Stimulated activated naive CD4-positive, alpha-beta T cell (primary cell): ENCODE measurements at places on chromosomes 12 and 14.

DNA sequence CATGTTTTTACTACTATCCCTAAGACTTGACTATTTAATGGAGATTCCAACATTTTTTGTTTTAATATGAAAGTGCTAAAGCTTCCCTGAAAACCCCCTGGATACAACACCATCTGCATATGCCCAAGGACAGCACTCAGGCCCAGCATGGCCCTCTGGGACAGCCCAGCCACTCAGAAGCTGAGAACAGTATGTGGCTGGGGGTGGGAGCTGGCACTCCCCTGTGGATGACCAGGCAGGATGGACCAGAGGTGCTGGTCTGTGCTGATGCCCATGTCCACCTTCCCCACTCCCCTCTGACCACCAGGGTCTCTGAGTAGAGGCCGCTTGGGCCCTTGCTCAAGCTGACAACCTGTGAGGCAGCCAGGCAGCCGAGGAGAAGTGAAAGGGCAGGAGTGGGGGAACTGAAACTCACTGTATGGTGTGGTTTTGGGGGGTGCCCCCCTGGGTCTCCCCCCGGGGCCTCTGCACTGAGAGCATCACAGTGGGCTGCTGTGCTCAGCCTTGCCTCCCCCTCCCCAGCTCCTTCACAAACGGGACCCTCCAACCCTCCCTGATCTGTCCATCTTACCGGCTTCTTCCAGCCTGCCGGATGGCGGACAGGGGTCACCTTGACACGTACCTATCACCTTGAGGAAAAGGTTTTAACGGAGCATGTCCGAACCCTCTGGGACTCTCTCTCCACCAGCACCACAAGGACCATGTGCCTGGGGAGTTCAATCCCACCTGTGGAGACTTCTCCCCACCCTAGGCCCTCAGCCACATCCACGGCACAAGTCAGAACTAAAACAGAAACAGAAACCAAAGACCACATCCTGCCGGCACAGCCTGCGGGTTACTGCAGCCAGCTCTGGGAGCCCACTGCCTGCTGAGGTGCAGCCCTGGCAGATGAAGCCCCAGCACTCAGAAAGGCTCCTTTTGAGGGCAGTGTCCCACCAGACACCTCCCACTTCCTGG, at the start of gene TMEM229B:
TSS of gene TMEM229B (minus strand) at position 785 of the 957 bp plus-strand sequence. CDS start 14,798 bp downstream, outside the sequence.
- peak; percentile 46 for DNase-seq

GRCh38 chr12:109113661-109114321, 2.6 kb upstream of the ACACB start:
- no peak for DNase-seq

GRCh38 chr14:91891721-91892220, 24.4 kb upstream of the TC2N start:
- DNase-seq, result no peak

DNA sequence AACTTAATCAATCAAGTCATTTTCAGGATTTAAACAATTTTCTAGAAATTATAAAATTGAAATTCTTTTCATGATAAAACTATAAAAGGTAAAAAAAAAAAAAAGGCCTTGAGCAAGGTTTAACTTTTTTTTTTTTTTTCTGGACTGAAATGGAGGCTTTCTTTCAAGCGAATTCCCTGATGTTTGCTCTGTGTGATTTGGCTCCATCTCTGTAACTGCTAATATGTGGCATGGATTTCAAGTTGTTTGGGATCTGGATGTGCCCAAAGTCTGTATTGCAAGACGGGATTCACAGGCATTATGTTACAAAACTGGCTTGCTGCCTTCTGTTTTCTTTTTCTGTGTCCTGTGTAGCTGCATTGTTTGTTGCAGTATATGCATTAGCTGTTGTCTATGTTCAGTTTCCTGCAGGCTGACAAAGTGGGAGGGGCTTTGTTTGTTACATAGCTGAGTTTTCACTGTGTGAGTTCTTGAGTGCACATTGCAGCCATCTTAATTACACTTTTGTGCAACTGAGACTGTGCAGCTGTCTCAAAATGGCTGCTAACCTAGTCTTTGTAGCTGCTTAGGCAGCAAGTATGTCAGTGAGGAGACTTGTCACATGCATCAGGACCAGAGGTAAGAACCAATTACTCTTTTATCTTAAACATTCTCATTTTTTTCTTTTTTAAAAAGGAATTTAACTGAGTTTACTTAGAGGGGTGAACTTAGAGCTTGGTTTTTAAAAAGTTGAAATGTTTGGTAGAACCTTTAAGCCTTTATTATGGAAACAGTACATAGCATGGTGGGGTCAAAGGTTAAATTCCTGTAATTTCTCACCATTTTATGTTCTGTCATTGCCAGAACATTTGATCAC, 19.5 kb downstream of the ATF7IP start:
- DNase-seq, result peak; percentile 81

DNA sequence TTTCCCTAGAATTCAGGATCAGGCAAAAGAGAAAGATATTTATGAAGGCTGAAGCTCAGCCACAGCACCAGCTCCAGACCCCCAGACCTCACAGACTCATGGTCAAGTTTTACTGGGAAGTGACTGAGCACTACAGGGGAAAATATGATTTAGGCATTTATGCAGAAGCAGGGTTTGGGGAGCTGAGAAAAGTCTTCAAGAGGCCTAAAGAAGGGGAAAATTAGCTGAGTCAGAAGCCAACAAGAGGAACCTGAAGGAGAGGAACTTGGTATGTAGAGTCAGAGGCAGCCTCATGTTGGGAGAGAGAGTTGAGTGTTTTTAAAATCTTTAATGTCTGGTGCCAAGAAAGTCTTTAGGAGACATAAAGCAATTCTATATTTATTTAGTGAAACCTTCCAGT, 63.0 kb downstream of the FOS start:
- DNase-seq, result no peak

DNA sequence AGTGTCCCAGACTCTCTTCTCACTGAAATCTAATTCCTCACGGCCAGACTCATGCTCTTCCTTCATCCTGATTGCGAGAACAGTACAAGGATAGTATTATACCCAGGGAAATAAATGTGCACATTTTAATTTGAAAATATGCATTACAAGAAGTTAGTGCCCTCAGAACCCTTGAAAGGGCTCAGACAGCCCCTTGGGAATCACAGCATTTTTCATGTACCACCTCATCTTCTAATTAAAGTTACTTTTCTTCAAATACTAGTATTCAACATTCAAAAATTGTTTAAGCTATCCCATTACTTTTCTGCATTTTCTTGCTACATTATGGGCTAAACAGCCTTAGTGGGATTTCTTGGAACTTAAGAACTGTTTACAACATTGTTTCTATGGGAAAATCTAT, 1.7 kb upstream of the APPL2 start:
- DNase-seq, result no peak

GRCh38 chr14:55500219-55500701, 59.8 kb upstream of the TBPL2 start:
- no peak for DNase-seq

DNA sequence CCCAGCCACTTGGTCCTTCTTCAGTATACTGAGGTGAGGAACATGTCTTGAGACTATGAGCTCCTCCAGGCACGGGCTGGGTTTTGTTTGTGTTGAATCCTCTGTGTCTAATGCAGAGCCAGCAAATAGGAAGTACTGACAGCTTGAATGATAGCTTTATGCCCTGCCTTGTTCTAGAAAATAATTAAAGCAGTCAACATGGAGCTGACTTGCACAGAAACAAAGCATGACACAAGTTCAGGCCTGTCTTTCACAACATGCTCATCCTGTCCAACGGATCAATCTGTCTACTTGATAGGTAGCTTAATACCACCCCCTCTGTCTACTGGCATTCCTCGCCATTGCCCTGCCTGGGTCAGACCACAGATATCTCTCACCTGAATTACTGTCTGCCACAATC, 140.9 kb downstream of the ESRRB start:
- no peak for DNase-seq

DNA sequence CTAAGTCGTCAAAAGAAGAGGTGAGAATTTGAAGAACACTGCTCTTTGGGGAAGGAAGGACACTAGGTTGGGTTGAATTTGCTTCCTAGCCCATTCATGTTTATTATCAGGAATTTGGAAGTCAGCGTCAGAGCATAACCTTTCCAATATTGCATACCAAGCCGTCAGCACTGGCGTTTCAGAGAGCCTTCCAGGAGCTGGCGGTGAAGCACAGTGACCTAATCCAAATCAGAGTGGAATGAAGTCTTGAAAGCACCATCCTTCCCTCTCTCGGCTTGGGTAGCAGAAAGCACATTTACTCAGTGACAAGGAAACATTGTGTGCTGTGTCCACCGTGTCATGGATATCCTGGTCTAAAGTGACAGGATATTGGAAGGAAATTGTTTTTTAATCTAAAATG, 240.3 kb upstream of the PELI2 start:
- DNase-seq, result no peak

- DNase-seq, result no peak
Measured at GRCh38 chr14:24948261-24948847, 101.6 kb downstream of the STXBP6 start.

GRCh38 chr14:91292491-91292890, 48.0 kb upstream of the GPR68 start:
- DNase-seq, result no peak

- no peak for DNase-seq
Measured at GRCh38 chr14:87148655-87149054, 844.3 kb downstream of the GALC start.

GRCh38 chr12:17137396-17137795, 531.4 kb upstream of the LMO3 start:
- DNase-seq, result no peak
